SW 1271 (cell line): ENCODE measurements at places on chromosomes 12 and 14.

- no peak for DNase-seq
These were observed 89.7 kb downstream of the LGMN start for GRCh38 chr14:92658684-92659083.

DNA sequence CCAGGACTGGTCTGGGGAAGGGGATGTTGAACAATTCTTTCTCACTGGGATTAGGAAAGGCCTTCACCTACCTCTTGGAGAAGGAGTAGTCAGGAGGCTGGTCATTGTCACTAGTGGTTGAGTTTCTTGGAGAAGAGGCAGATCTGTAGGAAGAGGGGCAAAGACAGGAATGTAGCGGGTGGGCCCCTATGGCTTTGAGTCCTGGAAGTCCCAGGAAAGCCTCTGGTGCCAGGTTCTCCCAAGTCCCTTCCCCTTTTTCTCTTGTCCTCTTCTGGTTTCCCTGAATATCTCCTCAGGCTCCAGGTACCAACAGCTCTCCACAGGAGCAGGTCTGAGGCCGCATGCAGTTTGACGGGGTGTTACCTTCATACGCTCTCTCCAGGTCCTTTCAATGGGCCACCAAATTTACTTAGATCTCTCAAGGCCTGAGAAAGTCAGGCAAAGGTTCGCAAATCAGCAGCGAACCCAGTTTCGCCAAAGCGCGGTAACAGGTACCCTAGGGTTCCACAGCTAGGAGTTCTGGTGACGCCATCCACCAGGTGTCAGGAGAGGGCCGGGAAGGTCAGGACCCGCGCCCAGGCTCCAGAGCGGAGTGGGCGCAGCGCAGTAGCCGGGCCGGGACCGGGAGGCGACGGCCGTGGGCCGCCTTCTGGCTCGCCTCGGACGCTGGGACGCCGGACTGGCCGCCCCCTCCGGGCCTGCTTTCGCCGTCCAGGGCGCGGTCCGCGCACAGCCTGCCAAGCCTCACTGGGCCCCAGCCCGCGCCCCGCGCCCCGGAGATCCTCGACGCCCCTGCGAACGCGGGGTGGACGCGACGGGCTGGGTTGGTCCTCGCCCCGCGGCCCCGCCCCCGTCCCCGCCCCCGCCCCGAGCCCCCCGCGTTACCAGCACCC, 795 bp downstream of the SMAGP start:
- no peak for DNase-seq

GRCh38 chr12:124856132-124856841, 7.4 kb downstream of the SCARB1 start:
- no peak for DNase-seq

- DNase-seq: no peak
These were observed 4.4 kb upstream of the CEBPE start for GRCh38 chr14:23123419-23123818.

DNA sequence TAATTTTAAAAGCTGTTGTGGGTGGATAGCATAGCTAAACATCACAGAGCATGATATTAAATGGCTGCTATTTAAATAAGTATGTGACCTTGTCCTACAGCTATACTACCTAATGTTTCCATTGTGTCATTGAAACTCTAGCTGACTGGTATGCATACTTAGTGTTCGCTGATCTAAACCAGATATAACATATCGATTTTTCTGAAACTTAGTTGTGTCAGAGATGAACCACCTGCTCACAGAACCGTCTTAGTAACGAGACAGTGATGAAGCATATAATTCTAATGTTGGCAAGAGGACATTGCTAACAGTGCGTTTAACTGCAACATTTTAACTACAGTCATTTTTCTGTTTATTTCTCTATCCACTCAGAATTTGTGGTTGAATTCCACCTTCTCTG, 36.1 kb upstream of the NUAK1 start:
- DNase-seq: no peak

GRCh38 chr12:94010307-94010706, 138.1 kb upstream of the PLXNC1 start:
- no peak for DNase-seq

- DNase-seq: no peak
These were observed 18.8 kb upstream of the MAGOHB start for GRCh38 chr12:10632226-10632625.

DNA sequence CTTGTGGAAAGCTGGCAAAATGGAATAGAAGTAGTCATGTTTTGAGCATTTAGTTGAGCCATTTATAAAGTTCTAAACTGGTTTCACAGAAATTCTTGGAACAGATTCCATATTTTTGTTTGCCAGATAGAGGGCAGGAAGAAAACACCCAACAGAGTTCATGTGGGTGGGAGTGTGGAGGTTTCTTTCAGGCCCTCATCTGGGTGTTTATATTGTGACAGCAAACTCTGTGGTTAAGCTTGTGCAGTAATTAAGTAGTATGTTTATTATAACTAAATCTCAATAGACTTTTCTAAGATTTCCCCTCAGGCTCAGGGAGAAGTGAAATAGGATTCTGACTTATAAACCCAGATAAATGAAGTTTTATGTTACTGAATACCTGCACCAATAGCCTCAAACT, 57.4 kb downstream of the SPPL3 start:
- no peak for DNase-seq

- DNase-seq: no peak
These were observed 12.7 kb upstream of the LRIG3 start for GRCh38 chr12:58932806-58933681.

- no peak for DNase-seq
These were observed 29.3 kb downstream of the GRIN2B start for GRCh38 chr12:13952096-13952495.
